Smooth muscle cell of the brain vasculature (primary cell): ENCODE measurements at places on chromosomes 1 and 21.

DNA sequence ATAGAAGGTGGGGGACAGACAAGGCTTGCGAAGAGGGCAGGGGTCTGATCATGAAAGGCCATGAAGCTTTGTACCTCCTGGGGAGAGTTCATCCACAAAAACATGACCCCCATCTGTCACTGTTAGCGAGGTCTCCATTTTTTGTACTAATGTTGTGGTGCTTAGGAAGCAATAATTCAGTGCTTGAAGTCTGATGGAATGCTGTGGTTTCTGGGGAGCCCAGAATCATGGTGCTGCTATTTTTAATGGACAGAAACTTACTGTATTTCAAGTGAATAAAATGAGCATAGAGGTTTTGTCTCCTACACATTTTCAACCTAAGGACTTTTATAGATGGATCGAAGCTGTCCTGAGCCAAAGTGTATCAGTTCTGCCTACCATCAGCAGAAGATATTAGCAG, 28.2 kb upstream of the RGL1 start:
- DNase-seq: no peak

- DNase-seq: no peak
Measured at GRCh38 chr1:47709019-47709871, 271.4 kb downstream of the FOXD2 start.

GRCh38 chr21:28899744-28900143, 92.9 kb downstream of the LTN1 start:
- no peak for DNase-seq

- DNase-seq: no peak
Measured at GRCh38 chr1:237774246-237774645, 116.5 kb downstream of the ZP4 start.

GRCh38 chr1:20716232-20716631, 1.6 kb downstream of the KIF17 start:
- no peak for DNase-seq

- DNase-seq: no peak
Measured at GRCh38 chr1:43484367-43484766, 30.6 kb upstream of the HYI start.

- no peak for DNase-seq
Measured at GRCh38 chr21:26939601-26940111, 27.2 kb downstream of the ADAMTS5 start.

DNA sequence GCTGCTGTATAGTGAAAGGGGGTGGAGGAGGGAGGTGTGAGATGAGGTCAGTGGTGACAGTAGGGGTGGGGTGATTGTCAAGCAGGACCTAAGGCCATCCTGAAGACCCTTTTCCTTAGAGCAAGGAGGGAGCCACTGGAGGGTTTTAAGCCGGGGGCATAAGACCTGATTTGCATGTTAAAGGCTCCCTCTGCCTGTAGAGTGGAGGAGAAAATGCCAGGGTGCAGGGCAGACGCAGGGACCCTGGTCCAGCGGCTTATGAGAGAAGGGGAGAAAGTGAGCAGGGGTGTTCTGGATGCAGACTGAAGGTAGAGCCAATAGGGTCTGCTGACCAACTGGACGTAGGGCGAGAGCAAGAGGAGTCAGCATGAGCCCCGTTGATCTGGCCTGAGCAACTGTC, 154.1 kb downstream of the TRABD2B start:
- DNase-seq: no peak

DNA sequence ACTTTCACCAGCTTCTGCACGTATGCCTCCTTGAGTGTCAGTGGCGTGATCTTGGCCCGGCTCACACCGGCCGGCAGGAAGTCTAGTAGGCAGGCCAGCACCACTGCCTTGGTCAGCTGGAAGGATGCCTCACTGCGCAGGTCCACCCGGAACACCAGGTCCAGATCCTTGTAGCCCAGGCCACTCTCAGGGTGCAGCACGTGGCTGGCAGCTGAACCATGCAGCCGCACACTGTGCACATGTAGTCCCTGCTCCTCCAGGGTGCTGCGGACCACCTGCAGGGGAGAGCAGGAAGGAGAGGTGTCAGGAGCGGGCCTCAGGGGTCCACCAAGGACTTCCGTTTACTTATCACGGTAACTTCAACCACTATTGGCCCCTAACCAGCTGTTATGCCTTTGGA, 6.0 kb downstream of the TENT5B start:
- no peak for DNase-seq

- DNase-seq: no peak
Measured at GRCh38 chr21:39388811-39389155, 39.9 kb upstream of the HMGN1 start.

DNA sequence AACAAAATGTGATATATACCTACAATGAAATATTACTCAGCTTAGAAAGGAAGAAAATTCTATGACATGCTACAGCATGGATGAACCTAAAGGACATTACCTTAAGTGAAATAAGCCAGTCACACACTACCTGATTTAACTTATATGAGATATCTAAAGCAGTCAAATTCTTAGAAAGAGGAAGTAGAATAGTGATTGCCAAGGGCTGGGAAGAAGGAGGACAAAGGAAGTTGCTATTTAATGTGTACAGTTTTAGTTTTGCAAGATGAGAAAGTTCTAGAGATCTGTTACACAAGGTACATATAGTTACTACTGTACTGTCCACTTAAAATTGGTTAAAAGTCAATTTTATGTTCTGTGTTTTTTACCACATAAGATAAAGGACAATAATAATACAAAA, 87.5 kb upstream of the KCTD3 start:
- DNase-seq: no peak
